ENCODE measurements at places on chromosomes 6 and 20. TPM values are rescaled to one million over a fixed set of nuclear protein-coding genes. Genes with fewer than 3 reads are reported as not detected.

DNA sequence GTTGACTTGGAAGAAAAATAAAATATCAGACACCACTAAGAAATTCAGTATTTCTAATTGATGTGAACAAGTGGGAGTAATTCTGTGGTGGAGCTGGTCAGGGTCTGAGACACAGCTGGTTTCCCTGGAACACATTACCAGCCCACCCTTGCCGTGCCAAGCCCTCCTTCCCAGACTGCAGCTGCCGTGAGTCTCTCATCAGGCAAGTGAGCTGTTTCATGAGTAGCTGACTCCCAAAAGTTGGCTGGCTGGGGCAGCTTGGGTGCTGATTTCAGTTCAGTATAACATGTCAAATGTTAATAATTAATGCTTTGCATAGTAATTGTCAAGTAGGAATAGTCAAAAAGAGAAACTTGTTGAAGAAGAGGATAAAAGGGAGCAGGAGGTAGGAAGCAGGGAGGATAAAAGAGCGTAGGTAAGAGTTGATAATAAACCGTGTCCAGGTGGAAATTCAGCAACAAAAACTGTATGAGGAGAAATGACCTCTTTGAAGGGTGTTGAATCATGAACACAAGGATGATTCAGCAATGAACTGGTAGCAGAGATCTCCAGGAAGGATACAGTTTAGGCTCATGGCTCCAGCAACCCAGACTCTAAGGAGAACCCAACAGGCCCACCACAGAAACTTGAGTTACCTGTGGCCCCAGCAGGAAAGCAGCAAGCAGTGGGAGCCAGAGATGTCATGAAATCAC, 110.9 kb upstream of the SSTR4 start:
- no peak for DNase-seq

Gene KHDRBS2
- total RNA-seq = 0.76 TPM

- DNase-seq = no peak
These were observed 33.0 kb upstream of the SMIM29 start for GRCh38 chr6:34281702-34282334.

Gene CASP8AP2
- 17.5 TPM for total RNA-seq

DNA sequence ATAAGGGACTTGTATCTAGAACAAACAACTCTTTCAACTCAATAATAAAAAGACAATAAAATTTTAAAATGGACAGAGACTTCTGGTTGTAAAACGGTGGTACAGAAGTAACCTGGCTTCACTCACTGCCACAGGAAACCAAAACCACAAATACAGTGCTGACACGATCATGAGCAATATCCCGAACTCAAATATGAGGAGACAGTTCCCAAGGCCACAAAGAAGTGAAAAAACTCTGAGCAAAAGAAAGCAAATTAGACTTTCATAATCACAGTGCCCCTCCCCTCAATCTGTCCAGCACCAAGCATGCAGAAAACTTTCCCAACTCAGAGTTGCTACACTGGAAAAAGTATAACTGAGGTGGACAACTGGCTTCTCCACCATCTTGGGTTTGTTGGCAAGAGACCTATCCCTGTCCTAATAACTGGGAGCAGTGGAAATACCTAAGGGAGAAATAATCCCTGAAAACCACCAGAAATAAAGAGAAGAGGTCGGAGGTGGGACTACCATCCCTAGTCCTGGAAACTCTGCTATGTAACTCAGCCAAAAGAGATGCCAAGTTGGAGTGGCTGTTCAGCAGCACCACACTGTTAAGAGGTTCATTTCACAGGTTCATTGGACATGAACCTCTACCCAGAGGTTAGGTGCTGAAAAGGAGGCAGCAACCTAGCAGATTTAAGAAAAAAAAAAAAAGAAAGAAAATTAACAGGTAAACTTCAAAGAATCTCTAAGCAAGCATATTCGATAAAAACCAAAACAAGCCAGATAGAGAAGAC, 55.5 kb downstream of the REV3L start:
- DNase-seq = no peak

Gene HLA-DQB2
- 15.1 TPM for total RNA-seq

Gene AFG1L
- 7.0 TPM for total RNA-seq

DNA sequence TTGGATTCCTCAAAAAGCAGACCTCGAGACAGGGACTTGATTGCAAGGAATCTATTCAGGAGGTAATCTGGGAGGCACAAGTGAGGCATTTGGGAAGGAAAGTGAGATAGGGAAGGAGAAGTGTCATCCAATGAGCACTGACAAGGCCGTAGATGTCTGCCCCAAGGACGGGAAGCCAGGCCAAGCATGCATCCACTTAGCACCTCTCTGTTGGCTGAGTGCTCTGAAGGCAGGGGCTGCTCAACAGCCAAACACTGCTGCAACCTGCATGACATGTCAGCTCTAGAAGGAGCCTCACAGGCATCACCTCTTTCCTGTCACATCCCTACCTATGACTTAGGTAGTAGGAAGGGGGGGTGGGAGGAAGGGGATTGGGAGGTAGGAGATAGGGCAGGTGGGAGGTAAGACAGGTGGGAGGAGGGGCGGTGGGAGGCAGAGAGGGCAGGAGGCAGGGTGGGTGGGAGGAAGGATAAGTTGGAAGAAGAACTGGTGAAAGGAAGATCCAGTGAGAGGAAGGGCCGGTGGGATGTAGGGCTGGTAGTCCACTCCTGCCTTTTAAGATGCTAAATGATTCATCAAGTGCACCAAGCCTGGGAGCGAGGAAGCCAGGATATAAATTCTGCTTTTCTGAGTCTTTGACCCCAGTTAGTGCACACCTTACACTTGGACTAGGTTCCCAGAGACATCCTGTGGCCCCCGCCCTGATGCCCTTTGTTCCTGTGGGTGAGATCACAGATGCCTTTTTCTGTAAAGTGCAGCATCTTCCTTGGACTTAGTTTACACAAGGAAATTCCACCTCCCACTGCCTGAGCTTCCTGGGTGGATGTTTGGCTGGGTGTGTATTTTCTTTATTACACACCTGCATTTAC, 83.8 kb upstream of the NXT1 start:
- no peak for DNase-seq

Gene FRMD1
- 1.1 TPM for total RNA-seq

Gene PRL
- total RNA-seq = not detected

Gene BRD2
- 184 TPM for total RNA-seq

DNA sequence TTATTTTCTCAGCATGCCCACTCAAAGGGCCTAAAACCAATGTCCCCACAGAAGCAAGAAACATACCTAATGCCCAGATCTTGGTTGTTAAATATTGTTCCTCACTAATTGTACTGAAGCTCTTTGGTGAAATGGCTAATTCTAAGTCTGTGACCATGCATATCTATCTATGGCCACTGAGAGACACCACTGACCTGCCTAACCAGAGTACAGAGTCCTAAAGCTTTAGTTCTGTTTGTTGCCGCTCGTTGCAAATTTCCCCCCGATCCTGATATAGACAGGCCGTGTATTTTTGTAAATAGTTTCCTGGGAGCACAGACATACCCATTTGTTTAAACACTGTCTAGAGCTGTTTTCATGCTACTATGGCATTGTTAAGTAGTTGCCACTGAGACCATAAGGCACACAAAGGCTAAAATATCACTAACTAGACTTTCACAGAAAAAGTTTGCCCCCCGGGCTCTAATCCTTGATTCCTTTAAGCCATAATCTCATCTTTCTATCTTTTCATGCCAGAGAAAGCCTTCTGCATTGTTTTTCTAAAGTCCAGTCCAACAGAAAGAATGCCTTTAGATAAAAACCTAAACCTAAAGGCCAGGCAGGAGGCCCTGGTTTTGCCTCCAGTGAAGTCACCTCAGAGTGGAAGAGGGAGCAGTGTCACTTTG, 48.7 kb downstream of the DNAAF9 start:
- no peak for DNase-seq
